Cardiac fibroblast (primary cell): ENCODE measurements at places on chromosomes 6 and 20.

DNA sequence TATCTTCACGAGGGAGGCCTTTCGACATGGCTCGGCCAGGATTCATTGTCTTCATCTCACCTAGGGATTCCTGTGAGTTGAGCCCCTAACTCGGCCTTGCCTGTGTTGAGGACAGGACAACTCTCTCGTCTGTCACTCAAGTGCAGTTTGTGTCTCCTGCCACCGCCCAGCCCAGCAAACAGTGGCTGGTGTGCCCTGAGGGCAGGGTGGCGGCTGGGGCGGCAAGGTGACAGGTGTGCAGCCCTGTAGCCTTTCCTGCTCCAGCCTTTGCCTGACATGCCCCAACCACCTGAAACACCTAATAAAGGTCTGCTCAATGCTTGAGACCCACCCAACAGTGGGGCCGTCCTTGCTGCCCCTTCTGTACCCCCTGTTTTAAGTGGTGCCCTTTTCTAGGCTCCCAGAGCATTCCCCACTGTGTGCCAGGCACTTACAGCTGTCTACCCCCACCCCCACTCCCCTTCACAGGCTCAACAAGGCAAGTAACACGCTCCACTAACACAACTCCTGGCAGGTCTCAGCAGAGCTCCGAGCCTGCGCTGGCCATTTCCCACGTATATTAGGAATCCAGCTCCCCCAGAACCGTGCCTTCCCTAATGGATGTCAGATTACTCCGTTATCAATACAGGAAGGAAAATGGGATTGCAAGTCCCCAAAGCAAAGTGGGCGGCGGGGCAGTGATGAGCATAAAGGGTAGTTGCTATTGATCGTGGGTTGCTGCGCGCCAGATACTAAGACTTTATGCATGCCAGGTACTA lies 17.7 kb downstream of the GFRA4 start:
- DNase-seq = no peak

DNA sequence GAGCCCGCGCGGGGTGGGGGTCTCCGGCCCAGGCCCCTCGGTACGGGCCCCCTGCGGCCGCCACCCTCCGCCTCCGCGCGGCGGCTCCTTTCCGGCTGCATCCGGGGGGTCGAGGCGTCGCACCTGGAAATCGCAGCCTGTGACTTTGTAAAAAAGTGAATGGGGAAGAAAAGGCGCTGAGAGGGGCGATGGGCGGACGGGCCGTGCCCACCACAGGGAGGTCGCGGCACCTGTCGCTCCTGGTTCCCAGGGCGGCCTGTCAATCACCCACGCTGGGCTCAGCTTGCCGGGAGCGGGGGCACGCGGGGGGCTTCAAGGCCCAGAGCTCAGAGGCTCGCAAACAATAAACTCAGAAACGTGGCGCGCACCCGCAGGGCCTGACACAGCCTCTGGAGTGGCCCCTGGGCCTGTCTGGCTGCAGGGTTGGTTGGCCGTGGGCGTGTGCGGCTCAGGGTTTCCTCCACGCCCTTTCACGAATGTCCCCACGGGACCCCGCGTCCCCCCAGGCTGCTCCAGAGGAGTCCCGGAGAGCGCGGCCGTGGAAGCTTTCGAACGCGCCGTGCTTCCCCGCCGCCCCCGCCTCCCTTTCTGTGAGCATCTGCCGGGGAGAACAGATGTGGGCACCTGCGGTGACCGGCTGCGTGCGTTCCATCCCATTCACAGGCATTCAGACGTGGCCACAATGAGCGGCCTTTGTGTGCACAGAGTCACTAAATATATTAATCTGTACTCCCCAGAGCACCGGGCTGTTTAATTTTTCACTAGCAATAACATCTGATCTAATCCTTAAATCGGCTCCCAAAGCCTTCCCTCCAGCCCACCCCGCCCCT lies 6.1 kb upstream of the DLL1 start:
- no peak for DNase-seq

GRCh38 chr6:22737331-22737730 lies 168.0 kb downstream of the HDGFL1 start:
- peak; percentile 68 for DNase-seq

DNA sequence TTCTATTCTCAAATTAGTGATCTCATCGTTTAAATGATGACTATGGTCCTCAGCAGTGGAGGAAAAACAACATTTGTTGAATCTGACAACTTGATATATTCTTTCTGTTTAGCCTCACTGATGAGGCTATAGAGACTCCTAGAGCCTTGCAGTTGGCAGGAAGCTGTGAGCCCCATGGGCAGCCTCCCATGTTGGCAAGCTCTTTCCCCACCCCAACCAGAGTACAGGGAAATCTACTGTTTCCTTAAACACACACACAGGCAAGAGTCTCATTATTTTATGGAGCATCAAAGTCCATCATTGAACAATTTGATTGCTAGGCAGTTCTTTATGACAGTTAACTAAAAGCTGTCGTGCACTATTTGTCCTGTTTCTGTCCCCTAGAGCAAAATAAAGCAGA lies 498.2 kb upstream of the CITED2 start:
- no peak for DNase-seq

DNA sequence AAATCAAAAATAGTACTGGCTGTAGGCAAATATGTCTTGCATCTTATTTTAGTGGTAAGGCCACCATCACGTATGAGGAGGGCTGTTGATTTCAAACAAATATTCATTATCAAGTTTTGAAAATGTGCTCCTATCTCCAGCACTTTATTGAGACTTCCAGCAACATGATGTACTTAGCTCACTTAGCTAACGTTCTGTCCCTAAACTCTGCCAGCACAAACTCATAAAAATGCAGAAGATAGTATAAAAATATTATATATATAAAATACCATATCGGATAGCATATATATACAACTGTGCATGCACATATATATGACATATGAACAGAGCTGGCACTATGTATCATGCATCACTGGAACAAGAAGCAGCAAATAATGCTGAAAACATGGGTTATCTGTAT lies 762.3 kb downstream of the C6orf118 start:
- no peak for DNase-seq

GRCh38 chr6:55836481-55836880 lies 38.9 kb downstream of the BMP5 start:
- peak; percentile 49 for DNase-seq

DNA sequence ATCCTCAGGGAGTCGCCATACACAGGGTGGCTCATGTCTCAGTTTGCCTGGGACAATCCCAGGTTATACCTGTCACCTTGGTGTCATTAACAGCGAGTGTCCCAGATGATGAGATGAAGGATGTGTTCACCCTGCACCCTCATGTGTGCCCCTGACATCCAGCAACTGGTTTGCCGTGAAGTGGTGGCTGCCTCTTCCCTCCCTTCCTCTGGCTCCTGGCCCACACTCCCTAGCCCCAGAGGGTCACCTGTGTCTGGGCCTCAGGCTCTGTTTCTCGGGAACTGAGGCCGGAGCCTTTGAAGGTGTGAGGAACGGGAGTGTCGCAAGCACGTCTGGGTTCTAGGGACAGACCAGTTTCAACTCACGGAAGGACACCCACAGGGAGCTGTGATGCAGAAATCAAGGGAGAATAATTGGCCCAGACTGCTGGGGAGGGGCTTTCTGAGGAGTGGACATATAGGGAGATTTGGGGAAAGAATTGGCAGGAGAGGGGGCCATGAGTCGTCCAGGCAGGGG lies 35.8 kb upstream of the PHACTR3 start:
- DNase-seq = no peak

- DNase-seq = no peak
Measured at GRCh38 chr6:54654381-54654780, 192.2 kb upstream of the FAM83B start.

DNA sequence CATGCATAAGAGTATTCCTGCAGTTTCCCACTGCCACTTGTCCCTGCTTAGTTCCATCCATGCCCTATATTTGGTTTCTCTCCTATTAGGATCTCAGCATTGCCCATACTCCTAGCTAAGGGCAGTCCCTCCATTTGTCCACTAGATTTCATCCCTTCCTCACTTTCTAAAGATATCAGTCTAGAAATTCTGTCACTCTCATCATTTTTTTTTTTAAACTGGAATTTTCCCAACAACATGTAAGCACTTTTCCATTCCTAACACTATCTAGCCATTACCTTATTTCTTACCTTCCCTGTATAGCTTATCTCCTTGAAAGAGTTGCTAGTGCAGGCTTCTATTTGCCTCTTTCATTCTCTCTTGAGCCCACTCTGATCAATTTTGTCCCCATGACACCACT lies 312.2 kb downstream of the BTBD3 start:
- no peak for DNase-seq

- no peak for DNase-seq
Measured at GRCh38 chr20:23344336-23344735, 6.3 kb upstream of the NXT1 start.

DNA sequence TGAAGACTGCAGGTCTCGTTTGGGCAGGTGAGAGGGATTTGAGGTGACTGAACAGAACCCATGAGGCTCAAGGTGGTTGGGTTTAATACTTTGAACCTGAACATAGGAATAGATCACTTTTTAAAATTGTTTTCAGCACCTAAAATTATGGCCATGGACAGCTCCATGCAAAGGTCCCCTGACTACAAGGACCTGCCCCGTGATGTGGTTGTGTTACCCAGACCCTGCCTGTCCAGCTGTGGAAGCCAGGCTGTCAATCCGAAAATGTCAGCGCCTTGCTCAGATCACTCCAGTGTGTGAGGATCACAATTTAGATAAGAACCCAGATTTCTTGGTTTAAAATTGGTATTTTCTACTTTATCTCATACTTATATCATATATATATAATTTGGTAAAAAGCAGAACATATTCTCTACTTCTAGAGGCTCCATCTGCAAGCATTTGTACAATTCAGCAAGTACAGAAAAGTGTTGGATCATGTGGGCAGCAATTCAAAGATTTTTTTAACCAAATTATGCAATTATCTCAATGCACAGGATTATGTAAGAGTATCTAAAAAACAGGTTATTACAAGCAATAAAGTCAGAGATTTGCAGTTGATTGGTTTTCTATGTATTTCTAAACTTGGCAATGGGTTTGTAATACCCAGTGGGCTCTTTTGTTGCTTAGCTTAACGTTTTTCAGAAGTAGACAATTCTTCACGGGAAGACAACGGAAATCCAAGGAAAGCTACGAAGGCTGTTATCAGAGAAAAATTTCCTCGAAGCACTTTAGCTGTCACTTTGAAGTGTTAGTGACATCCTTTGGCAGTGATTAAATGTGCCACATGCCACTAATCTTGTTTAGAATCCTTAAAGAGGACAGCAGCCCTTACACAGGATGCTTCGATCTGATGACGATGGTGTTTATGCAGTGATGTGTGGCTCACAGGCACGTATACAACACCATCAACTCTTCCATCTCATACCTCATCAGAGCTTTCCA lies 24.1 kb upstream of the RPS6KA2 start:
- no peak for DNase-seq

DNA sequence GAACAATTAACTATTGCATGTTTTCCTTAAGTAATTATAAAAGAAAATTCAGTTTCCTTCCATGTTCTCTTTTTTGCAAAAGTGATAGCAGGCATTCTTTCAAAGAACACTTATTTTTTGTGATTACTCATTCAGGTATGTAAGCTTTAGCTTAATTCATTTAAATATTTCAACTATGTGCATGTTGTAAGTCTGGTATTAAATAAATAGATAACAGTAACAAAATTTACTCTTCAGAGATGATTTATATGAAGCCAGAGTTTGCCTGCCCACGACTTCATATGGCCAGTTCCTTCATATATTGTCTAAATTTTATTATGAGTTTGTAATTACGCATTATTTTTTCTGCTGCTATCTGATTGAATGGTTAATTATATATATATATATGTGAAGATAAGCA lies 110.9 kb downstream of the ADGRG6 start:
- peak; percentile 25 for DNase-seq

DNA sequence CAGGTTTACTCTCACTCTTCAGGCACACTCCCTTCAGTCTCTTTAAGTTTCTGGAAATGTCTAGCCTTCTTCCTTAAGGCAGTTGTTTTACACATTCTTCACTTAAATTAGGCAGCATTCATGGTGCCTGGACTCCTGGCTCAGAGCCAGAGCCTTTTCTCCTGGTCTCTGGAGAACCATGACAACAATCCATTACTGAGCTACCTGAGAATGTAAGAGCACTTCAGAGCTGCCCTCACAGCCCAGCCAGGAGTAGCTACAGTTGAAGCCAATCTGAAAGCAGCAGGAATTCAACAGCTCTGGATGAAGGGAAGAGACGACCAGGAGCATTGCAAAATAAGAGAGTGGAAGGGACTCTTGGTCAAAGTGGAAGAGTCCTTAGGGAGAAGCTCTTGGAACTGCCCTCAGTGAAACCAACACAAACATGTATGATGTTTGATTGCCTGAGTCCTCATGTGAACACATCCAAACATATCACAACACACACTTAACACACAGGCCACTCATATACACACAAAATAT lies 416.8 kb upstream of the SPTLC3 start:
- DNase-seq = no peak

DNA sequence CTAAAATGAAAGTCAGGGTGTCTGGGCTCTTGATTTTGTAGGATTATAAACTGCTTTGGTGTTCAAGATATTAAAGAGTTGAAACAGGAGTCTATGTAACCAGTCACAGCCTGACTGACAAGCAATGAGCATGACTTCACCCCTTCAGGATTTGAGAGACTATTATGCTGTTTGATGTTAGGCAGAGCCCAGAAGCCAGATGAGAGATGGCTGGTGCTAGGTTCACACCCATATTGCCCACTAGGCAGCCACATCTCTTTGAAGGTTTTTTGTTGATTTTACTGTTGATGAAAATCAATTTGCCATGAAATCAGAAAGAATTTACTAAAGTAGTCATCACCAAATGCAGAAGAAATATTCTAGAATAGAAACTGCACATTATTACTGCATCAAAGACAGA lies 243.6 kb downstream of the KHDRBS2 start:
- no peak for DNase-seq

DNA sequence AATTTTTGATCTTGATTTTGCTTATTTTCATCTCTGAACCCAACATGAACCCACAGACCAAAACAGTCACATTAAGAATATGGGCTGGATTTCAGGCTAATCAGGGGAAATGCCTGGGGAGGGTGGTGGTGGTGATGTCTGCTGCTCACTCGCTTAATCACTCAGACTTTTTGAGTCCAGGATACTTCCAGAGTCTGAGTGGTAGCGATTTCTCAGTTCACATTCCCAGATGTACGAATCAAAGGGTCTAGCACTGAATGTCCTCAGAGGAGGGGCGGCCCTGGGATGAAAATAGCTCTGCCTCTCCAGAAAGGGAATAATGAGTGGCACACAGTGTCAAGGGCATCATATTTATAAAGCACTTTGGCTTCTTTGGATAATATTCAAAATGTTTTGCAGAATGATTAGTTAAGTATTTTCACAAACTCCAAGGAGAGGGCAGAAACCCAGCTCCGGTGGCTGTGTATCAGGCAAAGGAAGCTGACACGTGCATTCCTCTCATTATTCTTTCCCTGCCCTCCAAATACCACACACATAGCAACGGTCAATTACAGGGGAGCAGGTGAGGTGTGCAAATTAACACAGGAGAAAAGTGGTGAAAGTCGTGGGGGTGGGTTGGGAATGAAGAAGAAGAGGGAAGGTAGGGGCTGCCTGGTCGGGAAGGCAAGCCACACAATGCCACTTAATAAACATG lies 345.2 kb upstream of the RSPO3 start:
- peak; percentile 40 for DNase-seq
